ENCODE measurements at places on chromosomes 1 and 21.

- no peak for DNase-seq
These were observed 9.5 kb upstream of the ZBTB18 start for GRCh38 chr1:244041466-244042120.

DNA sequence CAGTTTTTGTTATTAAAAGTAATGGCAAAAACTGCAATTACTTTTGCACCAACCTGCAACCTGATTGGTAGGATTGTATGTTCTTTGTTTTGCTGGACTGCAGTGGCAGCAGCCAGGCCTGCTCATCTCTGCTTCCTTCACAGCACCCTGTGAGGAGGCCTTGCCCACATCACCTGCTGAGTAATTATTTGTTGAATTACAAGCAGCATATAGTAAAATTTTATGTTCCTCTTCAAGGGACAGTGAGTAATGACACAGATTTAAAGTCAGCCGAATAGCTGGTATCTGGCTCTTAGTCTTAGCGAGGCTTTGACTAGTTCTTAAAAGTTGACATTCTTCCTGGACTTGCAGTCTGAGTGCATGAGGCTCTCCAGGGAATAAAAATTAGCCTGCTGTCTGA lies 435.1 kb downstream of the PRDM2 start:
- DNase-seq = no peak

- DNase-seq = no peak
These were observed 714.7 kb downstream of the NCAM2 start for GRCh38 chr21:21712748-21713520.

- DNase-seq = no peak
These were observed 227.1 kb upstream of the MAP1LC3C start for GRCh38 chr1:242225767-242226573.

DNA sequence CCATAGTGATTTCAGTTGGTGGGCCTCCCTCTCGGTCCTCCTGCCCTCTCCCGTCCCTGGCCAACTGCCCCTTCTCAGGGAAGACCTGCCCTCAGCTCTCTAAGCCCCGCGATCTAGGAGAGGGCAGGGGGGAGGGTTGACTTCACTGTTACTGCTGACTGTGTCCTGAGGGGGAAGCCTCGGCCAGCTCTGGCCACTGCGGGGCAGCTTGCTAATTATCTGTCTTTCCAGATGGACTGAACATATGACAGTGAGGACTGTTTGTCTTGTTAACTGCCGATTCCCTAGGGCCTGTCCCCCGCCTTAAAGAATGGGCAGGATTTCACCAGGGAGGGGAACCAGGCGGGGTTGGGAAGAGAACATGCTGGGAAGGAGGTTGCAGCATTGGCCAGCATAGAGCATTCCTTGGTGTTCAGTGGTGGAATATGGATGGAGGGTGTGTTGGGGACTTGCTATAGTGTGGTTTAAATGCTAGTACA lies 22.9 kb downstream of the NIPAL3 start:
- no peak for DNase-seq

DNA sequence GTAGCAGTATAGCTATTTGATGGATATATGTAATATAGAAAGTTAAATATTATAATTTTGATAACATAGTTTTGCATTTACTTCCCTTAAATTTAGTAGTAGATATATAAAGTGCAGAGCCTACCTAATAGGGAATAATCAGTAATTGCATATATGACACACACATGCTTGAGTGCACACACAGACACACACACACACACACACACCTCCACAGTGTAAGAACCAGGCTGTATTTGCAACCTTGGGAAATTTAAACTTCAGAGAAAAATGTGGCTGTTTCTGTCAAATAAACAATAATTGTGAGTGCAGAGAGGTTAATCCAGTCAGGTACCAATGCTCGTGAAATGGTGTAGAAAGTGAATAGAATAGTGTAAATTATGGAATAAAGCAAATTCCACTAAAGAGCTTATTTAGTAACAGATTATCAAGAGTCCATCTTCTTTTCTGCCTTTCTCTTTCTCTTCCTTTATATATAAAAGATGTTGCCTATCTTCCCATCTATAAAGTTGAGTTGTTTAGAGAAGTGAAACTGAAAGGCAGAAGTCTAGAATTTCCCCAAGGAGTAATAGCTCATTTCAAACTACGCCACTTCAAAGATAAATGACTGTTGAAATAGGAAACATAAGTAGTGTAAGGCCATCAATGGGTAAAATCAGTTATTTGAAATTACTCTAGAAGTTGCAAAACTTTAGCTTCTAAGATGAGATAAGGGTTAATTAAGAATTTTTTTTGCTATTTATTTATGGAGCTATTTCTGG lies 273.7 kb downstream of the SRGAP2C start:
- DNase-seq = peak; percentile 98

DNA sequence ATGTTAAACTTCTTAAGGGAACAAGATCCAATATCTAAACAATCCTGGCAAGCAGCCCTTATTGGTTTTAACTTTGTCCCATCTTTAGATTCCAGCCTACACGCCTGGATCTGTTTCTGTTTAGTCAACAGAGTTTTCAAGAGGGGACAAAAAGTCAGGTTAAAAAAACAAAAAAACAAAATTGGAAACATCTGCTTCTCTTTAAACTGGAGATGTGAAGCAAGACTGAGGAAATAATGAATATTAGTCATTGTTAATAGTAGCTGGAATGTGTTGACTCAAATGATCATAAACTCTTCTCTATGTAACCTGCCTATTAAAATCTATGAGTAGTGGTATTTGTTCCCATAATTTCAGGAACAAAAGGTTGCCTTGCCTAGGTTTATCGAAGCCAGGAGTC lies 55.0 kb downstream of the NID1 start:
- DNase-seq = no peak

DNA sequence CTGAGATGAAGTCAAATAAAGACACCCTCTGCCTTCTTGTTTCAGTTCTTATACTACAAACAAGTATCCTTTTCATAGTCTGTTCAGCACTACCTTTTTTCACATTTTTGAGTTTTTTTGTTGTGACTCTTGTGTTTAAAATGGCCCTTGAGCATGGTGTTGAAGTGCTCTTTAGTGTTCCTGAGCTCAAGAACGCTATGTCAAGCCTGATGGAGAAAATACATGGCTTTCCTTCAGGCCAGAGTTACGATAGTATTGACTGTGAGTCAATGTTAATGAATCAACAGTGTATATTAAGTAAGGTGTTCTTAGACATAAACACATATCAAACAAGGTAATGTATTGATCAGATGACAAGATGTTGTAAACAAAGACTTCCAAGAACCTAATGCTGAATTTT lies 12.7 kb downstream of the RNPC3 start:
- no peak for DNase-seq

DNA sequence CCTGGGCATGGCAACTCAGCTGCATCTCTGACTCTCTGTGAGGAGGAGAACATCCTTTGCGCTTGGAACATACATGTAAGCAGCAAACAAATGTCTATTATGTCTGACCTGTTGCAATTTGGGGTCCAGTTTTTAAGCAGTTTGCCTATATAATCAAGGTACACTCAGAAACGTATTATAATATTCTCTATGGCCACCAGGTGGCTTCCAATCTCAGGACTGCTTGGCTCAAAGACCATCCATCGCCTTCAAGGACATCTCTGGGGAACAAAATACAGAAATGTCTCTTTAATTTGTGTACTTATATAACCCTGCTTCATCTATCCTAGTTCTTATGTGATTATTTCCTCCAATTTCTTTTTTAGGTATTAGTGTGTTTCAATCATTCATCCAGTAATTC lies 227.2 kb downstream of the OLFM3 start:
- peak; percentile 74 for DNase-seq

- DNase-seq = peak; percentile 86
These were observed 240.1 kb downstream of the DISC1 start for GRCh38 chr1:231866392-231867331.

DNA sequence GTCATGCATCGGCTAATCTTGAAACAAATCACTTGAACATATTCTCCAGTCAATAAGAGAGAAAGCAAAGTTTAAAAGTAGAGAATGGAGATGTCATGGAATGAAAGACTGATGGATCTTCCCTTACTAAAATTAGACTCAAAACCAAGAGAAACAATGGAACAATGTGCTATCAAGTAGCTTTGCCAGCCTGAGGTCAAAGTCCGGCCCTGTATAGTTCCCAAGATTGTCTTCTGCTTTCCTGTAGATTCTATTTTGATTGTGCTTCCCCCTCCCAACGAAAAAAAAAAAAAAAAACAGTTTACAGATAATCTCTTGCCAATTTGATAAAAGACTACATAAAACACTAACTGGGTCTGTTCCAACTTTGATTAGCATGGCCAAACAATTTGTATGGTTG lies 40.8 kb upstream of the KIRREL1 start:
- no peak for DNase-seq

GRCh38 chr1:156262461-156263287 lies 14.8 kb upstream of the PAQR6 start:
- DNase-seq = no peak

DNA sequence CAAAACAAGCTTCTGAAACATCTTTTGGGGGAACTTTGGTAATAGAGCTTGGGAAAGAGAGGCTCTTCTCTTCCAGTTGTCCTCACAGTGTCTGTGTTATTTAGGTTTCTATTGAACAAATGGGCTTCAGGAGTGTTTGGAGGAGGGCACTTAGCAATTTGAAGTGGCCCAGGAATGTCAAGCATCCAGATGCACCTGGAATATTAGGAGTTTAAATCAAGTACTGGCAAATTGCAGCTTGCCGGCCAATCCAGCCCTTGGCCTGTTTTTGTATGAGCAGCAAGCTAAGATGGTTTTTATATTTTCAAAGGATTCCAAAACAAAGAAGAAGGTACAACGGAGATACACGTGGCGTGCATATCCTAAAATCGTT lies 94.7 kb downstream of the CCDC185 start:
- DNase-seq = no peak

DNA sequence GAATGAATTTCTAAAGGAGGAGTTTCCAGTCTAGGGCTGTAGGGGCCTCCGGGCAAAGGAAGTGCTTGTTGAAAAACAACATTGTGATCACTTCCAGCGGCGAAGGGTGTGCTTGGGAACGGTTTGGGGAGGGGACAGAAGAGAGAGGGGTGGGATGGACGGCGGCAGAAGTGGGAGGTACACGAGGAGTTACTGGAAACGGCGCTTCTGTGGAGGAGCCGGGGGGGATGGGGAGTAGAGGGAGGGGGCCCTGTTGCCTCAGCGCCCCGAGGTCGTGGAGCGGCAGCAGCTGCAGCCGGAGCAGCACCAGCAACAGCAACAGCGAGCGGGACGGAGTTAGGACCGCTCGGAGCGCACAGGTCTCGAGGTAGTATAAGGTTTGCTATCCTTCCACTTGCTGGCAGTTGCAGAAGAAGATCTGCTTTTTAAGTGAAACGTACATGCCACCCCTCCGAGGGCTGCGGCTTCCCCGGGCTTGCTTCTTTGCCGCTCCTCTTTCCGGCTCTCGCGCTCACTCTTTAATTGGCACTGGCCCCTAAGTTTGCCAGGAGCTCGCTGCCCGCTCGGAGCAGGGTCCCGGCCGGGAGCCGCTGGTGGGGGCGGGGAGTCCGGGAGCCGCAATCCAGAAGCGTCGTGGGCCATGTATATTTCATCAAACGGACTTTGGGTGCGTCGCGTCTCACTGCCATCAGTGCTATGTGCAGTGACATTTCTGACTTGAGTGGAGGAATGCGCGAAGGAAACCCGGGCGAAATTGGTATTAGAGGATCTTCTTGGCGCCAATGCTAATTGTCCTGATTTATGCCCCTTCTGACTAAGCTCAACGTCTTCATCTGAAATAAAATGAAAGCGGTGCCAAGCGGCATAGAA lies 771 bp upstream of the NTNG1 start:
- DNase-seq = no peak

DNA sequence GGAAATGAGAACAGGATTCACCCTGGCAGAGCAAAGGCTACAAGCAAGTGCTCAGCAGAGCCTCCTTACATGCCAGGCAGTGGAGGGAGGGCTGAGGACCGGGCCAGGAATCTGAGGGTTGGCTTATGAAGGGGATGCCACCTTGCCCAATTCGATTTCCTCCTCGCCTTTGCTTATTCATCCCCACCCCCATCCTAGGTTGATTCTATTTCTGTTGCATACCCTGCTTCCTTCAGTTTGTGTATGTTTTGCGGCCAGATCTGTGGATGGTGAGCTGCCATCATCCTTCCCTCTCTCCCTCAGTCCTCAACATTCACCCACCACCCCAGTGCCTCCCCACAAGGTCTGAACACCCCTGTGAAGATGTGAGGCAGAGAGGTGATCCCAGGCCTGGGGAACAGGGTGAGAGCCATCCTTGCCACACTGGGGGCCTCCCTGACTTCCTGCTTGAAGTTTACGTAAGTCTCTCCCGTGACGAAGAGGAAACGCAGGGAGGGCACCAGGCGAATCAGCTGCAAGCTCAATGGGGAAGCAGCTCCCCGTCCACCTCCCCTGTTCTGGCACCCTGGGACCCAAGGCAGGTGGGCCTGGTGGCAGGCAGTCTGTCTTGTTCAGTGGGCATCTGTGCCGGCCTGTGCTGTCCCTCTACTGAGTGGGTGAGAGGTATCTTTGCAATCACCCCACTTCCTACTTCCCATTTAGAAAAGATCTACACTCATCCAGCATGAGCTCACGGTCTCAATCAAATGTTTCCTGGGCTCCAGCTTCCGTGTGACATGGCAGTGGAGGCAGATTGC lies 50.6 kb upstream of the CNTN2 start:
- no peak for DNase-seq

GRCh38 chr1:8728464-8728863 lies 89.0 kb downstream of the RERE start:
- DNase-seq = no peak

DNA sequence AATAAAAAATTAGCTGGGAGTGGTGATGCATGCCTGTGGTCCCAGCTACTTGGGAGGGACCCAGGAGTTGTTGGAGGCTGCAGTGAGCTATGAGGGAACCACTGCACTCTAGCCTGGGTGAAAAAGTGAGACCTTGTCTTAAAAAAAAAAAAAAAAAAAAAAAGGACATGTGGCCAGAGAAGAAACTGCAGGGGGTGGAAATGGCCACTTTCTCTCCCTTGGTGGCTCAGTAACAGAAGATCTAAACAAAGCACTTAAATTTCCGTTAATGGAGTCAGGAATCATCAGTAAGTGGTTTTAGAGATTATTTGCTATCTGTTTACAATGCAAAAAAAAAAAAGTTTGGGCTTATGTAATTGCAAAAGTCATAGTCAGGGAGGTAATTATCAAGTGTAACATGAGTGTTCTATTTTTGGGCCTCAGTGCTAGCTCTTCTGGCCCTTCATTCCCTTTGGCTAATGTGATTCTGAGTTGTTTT lies 19.3 kb upstream of the OPRD1 start:
- peak; percentile 41 for DNase-seq

DNA sequence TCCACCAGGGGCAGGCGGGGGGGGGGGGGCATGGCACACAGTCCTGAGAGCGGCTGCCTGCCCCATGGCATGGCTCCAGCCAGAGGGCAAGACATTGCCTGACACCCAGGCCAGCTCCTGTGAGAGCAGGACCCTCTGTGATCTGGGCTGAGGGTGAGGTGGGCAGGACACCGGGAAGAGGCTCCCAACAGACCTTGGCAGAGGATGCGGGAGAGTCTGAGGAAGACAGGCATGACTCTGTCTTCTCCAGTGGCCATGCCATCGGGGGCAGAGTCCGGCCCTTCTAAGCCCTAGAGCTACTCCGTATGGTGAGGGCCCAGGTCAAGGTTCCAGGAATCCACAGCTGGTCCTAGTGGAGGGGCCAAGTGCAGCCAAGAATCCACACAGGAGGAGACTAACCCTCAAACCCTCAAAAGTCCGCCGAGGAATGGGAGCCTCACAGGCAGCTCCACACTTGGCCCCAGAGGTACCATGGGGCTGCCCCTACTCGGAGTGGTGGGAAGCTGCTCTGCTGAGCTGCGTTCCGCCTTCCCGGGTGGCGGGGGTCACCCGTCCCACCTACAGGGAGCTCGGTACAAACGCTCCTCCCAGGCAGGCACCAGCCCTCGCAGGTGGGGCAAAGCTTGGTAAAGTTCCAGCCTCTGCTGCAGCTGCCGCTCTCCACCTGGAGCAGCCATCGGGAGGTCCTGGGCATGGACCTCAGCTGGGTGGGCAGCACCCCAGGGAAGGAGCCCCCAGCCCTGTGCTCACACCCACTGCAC lies 6.5 kb downstream of the ACTRT2 start:
- no peak for DNase-seq
